RPMI7951 (cell line): ENCODE measurements at places on chromosomes 1 and 21.

DNA sequence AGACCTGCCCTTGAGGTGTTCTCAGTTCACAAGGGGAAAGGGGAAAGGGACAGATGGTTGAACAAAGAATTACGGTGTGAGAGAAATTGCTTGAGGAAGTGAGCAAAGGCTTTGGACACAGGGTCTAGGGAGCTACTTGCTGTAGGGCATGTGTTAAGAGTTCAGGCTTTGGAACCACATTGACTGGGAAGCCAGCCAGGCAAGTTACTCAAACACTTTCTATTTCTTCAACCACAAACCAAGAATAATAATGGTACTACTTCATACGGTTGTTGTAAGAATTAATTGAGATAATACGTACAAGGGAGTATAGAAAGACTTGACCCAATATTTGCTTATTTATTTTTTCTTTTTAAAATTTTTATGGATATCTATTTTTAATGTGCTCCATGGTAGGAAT is 26.6 kb downstream of the AK4 start:
- peak; percentile 98 for DNase-seq

- DNase-seq: no peak
Measured at GRCh38 chr21:38917043-38917774, 111.5 kb downstream of the ETS2 start.

DNA sequence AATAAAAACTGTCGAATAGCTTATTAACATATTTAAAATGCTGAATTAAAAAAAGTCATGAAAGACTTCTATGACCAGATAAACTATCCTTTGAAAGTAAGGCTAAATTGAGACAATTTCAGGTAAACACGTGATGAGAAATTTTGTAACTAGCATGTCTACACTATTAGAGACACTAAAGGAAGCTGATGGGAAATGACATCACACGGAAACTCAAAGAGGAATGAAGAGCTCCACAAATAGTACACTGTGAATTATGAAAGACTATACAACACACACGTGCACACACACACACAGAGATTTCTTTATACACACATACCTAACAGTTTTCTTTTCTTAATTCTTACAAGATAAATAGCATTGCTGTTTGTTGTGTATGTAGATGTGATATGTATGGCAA is 70.9 kb upstream of the PLA2G4A start:
- no peak for DNase-seq

DNA sequence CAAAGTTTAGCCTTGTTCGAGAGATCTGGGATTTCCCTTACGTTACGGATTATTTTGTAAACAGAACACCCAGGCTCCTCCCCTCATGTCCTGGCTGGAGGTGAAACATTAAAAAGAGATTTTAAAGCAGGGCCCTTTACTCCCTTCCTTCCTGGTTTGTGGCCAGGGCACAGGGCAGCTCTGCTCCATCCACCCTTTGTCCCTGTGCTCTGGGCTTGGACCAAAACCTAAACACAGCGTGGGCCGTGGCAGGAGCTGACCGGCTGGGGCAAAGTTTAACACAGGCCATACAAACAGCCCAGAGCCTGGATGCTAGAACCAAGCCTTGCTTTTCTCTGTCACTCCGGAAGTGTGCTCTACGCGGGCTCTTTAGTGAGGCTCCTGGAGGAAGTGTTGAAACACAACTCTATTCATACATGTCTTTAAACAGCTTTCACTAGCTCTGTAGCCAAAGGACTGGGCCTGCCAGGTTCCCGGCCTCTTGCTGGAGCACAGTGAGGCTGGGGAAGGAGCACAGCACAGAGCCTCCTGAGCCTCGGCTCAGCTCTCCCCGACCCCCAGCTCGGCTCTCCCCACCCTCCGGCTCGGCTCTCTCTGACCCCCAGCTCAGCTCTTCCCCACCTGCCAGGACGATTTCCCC is 84.7 kb downstream of the PDE9A start:
- no peak for DNase-seq

DNA sequence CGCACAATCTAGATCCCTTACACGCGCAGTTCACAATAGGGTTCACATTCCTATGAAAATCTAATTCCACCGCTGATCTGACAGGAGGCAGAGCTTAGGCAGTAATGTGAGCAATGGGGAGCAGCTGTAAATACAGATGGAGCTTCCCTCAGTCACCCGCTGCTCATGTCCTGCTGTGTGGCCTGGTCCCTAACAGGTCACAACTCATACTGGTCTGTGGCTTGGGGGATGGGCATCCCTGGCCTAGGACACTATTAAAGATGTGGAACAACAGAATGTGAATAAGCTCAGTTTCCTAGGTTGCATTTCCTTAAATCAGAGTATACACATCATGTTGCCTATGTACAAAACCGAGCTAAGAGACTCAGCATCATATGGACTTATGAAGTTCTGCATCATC is 16.2 kb downstream of the IFI44 start:
- no peak for DNase-seq

DNA sequence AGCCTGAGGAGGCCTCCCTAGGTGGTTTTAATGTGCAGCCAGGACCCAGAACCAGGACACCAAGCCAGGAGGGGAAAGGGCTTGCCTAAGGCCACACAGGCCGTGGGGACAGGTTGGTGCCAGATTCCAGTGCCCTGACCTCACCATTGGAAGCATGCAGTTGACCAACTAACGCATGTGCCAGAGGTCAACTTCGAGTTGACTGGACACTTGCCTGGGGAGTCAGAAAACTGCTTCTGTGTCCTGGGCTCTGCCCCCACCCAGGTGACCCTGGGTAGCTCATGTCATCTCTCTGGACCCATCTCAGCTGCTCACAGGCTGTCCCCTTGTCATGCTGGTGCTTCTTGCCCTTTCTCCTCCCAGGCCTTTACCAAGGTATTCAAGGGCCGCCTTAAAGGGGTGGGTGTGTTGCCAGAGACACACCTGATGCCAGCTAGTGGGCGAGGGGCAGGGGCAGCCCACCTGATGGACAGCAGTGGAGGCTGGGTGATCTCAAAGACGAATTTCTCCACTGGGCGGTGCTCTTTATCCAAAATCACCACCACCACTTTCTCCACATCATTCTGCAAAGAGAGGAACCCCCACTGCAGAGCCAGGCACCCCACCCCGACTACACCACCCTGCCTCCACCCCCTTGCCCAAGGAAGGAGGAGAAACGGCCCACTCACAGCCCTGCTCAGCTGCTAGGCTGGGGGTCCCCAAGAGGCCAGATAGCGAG is 4.4 kb downstream of the MAD2L2 start:
- DNase-seq: no peak

DNA sequence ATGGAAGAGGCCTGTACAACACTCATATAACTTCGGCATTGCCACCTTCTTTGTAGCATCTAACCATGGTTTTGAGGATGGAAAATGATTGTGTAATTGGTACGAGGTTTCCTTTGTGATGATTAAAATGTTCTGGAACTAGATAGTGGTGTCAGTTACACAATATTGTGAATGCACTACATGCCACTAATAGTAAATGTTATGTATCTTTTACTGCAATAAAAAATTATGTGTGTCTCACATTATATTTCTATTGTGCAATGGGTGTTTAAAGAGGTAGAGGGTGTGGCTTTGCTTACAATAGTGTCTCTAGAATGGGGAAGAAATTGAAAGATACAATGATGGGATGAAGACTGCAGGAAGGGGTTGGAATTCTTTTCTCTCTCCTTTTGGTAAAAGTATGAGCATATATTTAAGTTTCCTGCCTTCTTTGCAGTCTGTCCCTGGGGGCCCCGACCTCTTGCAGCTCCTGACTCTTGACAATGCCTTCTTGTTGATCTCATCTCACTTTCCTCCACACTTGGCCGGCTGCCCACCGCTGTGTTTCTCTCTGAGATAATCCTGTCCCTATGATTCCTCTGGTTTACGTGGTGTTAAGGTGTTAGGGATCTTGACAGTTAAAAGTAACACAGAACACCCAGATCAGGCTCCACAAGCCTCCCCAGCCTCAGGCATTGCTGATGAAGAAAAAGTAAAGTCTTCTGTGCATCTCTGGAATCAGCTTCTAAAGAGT is 39.3 kb downstream of the MTARC1 start:
- no peak for DNase-seq

DNA sequence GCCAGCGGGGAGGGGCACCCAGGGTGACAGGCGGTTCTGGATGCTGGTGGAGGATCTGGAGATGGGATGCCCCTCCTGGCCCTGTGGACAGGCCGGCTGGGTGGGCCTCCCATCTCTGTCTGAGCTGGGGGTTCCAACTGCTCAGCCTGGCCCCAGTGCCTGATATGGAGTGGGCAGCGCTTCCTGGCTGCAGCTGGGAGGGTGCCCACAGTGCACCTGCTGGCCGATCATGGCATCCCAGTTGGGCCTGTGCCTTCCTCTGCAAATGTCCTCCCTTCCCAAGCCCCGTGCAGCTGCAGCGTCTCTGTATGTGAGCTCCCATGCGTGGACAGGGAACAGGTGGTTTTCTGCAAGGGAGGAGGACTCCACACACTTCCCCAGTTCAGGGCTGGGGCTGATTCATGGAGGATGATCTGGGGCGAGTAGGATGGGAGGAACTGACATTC is 2.1 kb downstream of the PFKL start:
- no peak for DNase-seq

DNA sequence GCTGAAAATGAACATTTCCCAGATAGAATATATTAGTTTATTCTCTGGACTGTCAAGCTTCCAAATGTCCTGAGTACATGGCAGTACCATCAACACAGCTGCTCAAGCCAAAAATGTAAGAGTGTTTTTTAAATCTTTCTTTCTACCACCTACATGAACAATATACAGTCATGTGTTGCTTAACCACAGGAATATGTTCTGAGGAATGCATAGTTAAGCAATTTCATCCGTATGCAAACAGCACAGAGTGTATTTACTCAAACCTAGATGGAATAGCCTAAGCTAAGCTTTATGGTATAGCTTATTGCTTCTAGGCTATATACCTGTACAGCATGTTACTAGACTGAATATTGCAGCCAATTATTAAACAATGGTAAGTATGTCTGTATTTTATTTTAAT is 561.9 kb upstream of the ADGRL4 start:
- DNase-seq: no peak

DNA sequence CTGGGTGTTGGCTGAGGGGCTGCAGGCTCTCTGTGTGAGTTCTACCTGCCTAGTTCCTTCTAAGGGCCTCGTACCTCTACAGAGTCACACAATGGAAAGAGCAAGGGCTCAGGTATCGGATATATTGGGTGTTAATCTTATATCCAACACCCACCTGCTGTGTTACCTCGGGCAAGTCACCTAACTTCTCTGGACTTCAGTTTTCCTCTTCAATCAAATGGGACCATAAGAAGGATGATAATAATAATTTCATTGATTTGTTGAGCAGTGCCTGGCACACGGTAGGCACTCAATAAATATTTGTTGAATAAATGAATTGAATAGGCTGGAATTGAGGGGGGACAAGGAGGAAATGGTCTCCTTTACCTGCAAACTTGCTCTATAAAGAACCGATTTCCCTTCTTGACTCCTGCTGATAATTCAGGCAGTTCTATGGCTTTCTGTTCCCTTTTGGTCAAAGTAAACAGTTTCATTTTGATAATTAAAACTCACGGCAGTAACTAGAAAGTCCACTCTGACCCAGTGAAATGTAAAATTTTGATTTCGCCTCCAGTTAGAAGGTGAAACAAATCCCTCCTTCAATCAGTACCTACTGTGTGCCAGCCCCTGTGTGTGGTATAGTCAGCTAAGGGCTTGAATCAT is 16.5 kb upstream of the MAN1C1 start:
- no peak for DNase-seq

- no peak for DNase-seq
Measured at GRCh38 chr1:235275223-235275622, 52.8 kb downstream of the ARID4B start.

- DNase-seq: no peak
Measured at GRCh38 chr1:17664322-17664721, 90.8 kb upstream of the ACTL8 start.

- DNase-seq: no peak
Measured at GRCh38 chr1:54387419-54387818, 18.8 kb downstream of the SSBP3 start.

- DNase-seq: no peak
Measured at GRCh38 chr1:186530109-186530508, 69.2 kb upstream of the PDC start.

DNA sequence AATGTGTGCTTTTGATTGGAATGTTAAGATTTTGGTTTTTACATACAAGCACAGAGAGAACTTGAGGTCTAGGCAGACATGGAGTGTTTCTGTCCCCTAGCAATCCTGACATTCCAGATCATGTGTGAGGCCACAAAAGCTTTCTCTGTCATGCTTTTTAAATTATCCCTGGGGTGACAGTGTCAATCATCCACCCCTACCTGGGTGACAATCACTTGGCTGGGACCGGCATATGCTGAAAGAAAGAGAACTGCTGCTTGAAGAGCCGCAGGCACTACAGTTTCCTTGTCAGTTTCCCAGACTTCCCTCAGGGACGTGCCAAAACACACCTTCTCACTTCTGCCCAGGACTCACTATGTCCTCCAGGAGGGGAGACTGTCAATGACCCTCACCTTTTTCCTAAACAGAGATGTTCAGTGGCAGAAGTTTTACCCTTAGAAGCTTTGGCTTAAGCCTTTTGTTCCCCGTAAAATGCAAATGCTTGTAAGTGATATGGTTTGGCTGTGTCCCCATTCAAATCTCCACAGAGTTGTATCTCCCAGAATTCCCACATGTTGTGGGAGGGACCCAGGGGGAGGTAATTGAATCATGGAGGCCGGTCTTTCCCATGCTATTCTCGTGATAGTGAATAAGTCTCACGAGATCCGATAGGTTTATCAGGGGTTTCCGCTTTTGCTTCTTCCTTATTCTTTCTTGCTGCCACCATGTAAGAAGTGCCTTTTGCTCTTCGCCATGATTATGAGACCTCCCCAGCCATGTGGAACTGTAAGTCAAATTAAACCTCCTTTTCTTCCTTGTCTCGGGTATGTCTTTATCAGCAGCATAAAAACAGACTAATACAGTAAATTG is 217.4 kb downstream of the FGGY start:
- no peak for DNase-seq

- no peak for DNase-seq
Measured at GRCh38 chr1:248576260-248576980, 1.9 kb upstream of the OR2T34 start.

GRCh38 chr1:12573015-12573825 is 44.8 kb downstream of the DHRS3 start:
- DNase-seq: no peak

- peak; percentile 62 for DNase-seq
Measured at GRCh38 chr1:110312188-110313121, 26.7 kb upstream of the RBM15 start.

GRCh38 chr1:116740296-116740695 is 13.9 kb upstream of the CD2 start:
- no peak for DNase-seq

- peak; percentile 79 for DNase-seq
Measured at GRCh38 chr1:41447995-41448770, 36.3 kb downstream of the EDN2 start.

GRCh38 chr21:46294647-46295176 is 8.6 kb downstream of the YBEY start:
- DNase-seq: peak; percentile 84

- DNase-seq: no peak
Measured at GRCh38 chr1:62428351-62428750, 8.5 kb upstream of the USP1 start.

DNA sequence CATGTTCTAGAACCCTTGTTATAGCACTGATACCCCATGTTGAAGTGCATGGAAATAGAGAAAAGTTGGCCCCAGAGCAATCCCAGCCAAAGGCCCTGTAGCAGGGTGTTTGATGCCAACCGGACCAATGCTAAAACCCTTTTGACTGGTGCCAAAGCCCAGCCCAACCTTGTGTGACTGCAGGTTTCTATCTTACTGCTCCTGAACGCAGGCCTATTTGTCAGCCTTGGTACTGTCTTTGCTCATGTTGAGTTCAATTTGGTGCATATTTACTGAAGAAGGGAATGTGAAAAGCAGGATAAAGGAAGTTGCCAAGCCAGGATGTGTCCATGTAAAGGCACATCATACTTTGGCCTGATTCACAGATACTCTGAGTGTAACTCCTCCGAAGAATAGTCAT is 51.7 kb upstream of the NFASC start:
- no peak for DNase-seq
